Spleen (tissue), 13 donors: ENCODE measurements at places on chromosomes 1 and 21. TPM values are rescaled to one million over a fixed set of nuclear protein-coding genes. Genes with fewer than 3 reads are reported as not detected.

- H3K4me3 ChIP-seq = no peak overlapping the region
- H3K27ac ChIP-seq = no peak overlapping the region
- H3K36me3 ChIP-seq = no peaks in the 10 kb centered on the region
- H3K4me1 ChIP-seq = no peaks in the 10 kb centered on the region
Observed at GRCh38 chr1:197320991-197321531, 53.0 kb downstream of the CRB1 start.

- H3K4me1 ChIP-seq = peaks cover 34% of the 10 kb centered on the region
- H3K27ac ChIP-seq = peak within 1 kb of the TSS; percentile 77
- DNase-seq = peak; percentile 99
- no peaks in the 10 kb centered on the region for H3K27me3 ChIP-seq
Observed at GRCh38 chr1:89632657-89633247, at the start of gene LRRC8C. TSS of gene LRRC8C (plus strand) at chr1:89633120. CDS start at chr1:89686474, 53,354 bp downstream.

DNA sequence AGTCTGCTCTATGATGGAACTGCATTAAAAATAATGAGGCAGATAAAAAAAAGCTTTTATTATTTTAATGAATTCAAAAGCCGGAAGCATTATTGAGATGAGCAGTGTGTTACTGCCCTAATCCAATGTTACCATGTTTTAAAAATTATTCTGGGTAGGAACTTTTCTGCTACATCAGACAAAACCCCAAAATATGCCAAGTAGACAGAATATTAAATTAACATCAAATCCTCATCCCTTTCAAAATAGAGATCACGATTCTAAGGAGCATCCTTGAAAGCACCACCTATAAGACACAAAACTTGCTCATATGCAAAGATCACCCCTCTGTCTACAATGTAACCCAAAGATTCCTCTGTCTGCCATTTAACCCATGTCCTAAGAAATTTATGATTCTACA is 357.5 kb downstream of the SMYD3 start:
- H3K27ac ChIP-seq = no peak overlapping the region
- no peaks in the 10 kb centered on the region for H3K27me3 ChIP-seq
- DNase-seq = no peak

- no peak overlapping the region for H3K27ac ChIP-seq
- H3K4me1 ChIP-seq = no peaks in the 10 kb centered on the region
- DNase-seq = no peak
- H3K4me3 ChIP-seq = no peak overlapping the region
Observed at GRCh38 chr1:11602424-11602823, 51.8 kb downstream of the FBXO2 start.

Gene ESPN
- 6.0 TPM for total RNA-seq

Gene OR14A16
- total RNA-seq = not detected

Gene IVL
- not detected for total RNA-seq
